Pancreas (tissue), 10 donors: ENCODE measurements at places on chromosomes 11 and 22.

GRCh38 chr11:125211948-125212340, 47.4 kb downstream of the PKNOX2 start:
- DNase-seq: no peak

GRCh38 chr22:49473286-49473685, 354.4 kb downstream of the BRD1 start:
- DNase-seq: no peak

GRCh38 chr11:43130616-43131015, 181.2 kb upstream of the API5 start:
- no peak for DNase-seq

DNA sequence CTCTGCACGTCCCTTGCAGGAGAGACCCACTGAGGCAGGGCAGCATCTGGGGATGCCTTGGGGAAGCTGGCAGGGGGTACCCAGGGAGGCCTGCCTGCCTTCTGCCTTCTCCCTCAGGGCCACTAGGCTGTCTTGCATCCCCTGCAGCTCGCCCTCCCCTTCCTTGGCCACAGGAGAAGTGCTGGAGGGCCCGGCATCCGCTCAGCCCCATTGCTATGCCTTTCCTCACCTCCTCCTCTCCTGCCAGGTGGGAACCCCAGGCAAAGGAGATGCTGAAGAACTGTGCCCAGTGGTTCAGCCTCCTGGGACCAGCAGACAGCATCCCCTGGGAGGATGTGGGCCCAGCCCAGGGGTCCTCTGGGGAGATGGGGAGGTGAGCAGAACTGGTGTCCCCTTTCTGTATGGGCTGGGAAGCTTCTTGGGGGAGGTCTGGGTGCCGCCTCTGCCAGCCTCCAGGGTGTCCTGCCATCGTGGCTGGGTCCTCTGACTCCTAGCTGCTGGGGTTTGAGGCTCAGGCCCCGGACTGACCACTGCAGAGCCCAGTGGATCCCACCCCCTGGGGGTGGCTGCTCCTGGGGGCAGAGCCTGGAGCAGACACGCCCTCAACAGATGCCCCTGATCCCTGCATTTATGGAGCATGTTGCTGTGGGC, 20.6 kb downstream of the MRGPRG start:
- no peak for DNase-seq

GRCh38 chr11:33859306-33859705, 32.6 kb downstream of the LMO2 start:
- DNase-seq: no peak

GRCh38 chr11:103110391-103110790, 1.2 kb downstream of the DYNC2H1 start:
- no peak for DNase-seq

GRCh38 chr11:110715541-110715940, 3.3 kb upstream of the ARHGAP20 start:
- no peak for DNase-seq

DNA sequence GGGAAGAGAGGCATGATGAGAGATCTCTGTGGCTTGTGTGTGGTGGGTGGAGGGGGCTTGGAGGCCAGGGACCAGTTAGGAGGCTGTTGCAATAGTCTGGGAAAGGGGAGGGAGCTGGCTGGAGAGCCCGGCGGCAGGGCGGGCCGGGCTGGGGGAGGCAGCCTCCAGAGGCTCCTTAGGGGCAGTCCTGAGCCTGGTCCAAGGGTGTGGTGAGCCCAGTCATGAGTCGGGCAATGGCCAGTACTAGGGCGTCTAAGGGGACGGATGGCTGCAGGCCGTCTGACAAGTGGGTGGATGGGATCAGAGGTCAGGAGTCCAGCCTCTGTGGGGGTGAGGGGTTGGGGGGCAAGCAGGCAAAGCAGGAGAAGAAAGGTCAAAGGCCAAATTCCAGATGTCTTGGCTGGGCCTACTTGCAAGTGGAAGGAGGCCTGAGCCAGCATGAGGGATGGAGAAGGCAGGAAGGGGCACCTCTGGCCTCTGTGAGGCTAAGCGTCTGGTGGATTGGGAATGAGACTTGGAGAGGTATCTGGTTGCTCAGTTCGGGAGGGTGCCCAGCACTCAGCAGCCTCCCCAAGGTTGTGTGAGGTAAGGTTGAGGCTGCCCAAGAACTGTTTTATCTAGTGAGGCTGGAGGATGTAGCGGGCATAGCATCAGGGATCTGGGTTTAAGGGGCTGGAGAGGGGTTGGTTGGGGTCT, 6.0 kb upstream of the CD248 start:
- DNase-seq: peak; percentile 37

- DNase-seq: no peak
These were observed 62.2 kb downstream of the PKNOX2 start for GRCh38 chr11:125226706-125227105.
